Upper lobe of left lung (tissue), 6 donors: ENCODE measurements at places on chromosomes 2 and 18. TPM values are rescaled to one million over a fixed set of nuclear protein-coding genes. Genes with fewer than 3 reads are reported as not detected.
A peak's percentile ranks its signal among the peaks of the same experiment; 100 is the strongest.

DNA sequence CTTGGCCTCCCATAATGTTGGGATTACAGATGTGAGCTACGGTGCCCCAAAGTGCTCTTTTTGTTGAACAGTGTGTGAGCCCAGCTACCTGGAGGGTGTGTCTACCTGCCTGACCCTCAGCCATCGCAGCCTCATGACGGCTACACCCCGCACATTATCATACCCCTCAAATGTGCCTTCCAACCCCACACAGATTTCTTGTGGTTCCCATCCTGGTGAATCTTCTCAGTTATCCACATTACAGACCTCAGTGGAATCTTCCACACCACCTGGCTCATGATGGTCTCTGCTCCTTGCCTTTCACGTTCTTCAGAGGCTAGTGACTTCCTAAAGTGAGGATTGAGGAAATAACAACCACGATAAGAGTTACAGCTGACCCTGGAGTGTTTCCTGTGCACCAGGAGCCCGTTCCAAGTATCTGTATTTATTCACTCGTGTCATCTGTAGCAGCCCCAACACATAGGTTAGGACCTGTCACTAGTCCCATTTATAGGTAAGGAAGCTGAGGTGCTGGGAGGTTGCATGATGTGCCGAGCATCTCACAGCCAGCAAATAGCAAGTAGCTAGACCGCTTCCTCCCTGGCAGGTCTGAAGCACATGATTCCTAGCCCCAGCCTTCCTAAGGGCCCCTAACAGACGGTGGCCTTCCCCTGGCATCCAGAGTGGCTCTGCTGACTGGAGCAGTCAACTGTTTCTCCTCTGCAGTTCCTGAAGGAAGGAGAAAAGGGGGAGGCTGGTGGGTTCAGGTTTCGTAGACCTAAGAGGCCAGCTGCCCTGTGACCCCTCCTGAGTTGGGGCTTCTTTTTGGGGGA, 47.3 kb downstream of the TCF7L1 start:
- no peak for DNase-seq

DNA sequence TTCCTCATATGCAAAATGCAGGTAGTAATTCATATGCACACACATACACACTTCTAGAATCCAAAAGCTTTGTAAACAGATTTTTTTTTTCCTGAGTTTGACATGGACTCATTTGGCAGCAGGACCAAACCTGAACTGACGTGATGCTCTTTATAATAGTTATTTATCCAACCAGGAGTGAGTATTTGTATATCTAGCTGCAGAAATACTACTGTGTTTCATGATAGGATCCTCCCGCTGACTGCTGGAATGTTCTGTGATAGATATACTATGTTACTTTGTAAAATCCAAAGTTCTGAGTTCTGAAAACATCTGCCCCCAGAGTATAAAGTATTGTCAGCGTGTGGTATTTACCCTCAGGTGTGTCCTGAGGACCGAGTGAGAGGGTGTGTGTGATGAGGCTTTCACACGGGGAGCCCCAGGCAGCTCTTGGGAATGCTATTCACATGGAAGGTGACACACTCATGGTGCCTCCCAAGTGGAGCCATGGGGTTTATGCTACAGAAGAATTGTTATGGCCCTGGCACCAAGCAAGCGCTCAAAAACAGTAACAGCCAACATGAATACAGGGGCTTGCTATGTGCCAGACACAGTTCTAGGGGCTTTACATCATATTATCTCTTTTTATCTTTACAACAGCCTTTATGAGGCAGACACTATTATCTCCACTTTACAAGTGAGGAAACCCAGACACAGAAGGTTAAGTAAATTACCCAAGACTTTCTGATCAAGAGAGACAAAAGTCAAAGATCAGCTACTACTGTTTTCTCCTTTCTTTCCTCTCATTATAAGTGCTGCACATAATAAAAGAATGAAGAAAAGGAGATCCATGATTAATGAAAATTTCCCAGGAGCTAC, 16.7 kb upstream of the TXNDC2 start:
- DNase-seq, result no peak

GRCh38 chr2:133988316-133988891, 265.5 kb upstream of the MGAT5 start:
- DNase-seq, result no peak

GRCh38 chr18:74368901-74369705, 53.5 kb downstream of the C18orf63 start:
- DNase-seq, result no peak

SKOR2 gene
- total RNA-seq, result not detected

DNA sequence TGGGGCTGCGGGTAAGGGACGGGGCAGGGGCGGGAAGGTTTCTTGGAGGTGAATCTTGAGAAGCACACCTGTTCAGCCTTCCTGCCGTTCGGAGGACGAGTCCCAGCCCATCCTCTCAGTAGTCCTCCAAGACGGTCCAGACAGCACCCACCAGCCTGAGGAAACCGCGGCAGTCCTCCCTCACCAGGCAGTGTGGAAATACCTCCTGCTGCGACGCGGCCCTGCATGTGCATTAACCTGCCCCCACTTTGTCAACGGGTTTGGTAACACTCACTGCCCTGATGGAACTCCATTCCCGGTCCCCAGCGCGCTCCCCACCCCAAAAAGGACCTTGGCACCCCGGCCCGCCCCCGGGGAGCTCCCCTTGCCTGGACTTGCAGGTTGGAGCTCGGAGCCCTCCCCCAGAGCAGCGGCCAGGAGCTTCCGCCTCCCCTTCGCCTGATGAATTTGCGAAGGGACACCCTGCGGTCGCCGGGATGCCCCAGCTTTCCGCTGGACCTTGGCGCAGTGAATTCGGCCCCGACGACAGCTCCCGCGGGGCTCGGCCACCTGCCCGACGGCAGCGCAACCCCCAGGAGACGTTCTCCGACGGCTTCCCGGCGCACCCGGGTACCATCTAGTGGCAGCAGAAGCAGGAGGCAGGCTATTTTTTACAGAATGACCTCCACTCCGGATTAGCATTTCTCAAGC, 31.5 kb downstream of the ACVR1C start:
- peak; percentile 82 for DNase-seq

DNA sequence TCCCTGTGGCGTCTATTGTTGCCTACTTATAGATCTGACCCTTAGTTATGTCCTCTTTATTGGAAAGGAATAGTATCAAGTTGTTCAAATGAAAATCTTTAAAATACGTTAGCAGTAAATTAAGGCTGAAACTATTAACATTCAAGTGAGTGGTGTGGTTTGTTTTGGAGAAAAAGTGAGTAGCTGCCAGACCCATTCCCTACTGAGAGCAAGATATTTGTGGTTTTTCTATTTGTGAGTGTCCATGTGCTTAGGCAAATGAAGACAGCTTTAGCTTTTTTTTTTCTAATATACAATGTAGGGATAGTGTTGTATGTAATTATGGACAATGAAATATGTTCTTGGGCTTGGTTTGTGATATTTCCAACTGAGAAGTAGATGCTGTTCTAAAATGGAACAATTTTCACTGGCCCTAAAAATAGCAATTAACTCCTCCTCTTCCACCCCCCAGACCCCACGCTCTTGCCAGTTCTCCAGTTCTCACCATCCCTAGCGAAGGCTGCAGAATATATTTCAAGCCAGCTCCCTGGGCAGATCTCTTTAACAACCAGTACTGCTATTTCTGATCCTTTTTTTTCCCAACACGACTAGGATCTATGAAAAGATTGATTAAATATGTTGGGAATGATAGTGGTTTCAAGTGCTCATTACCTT, 83.1 kb downstream of the CCDC85A start:
- no peak for DNase-seq

AQP12A gene
- not detected for total RNA-seq

GRCh38 chr2:152620985-152621384, 96.3 kb downstream of the PRPF40A start:
- DNase-seq, result no peak

UGT1A5 gene
- total RNA-seq, result not detected

GRCh38 chr2:216210701-216211540, 101.8 kb downstream of the XRCC5 start:
- DNase-seq, result no peak

DNA sequence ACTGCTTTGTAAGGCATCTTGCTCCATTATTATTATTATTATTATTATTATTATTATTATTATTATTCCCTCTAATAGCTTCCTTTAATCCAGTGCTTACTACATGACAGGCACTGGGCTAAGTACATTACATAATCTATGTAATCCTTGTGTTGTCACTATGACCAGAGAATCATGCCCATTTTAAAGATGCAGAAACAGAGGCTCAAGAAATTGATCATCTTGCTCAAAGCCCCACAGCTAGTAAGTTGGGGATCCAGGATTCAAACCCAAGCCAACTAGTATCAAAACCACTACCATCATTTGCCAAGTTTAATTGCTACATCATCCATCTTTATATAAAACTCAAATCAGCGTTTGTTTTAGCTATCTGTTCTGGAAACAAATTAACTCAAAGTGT, 594 bp upstream of the NGEF start:
- no peak for DNase-seq

BOLL gene
- not detected for total RNA-seq

- DNase-seq, result no peak
These were observed 20.6 kb upstream of the NDUFV2 start for GRCh38 chr18:9081940-9082339.

- no peak for DNase-seq
These were observed 86.5 kb downstream of the HAUS1 start for GRCh38 chr18:46190667-46191066.

DNA sequence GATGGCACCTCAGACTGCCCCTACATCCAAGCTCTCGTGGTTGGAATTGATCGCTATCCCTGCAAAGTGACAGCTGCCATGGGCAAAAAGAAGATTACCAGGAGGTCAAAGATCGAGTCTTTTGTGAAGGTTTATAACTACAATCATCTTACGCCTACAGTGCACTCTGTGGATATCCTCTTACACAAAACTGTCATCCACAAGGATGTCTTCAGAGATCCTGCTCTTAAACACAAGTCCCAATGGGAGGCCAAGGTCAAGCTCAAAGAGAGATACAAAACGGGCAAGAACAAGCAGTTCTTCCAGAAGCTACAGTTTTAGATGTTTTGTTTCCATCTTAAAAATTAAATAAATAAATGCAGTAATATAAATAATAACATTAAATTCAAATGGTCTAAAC, 45.4 kb downstream of the INO80D start:
- DNase-seq, result no peak

GRCh38 chr2:209146682-209147320, 277.0 kb upstream of the MAP2 start:
- no peak for DNase-seq

SNORC gene
- 0.20 TPM for total RNA-seq

DNA sequence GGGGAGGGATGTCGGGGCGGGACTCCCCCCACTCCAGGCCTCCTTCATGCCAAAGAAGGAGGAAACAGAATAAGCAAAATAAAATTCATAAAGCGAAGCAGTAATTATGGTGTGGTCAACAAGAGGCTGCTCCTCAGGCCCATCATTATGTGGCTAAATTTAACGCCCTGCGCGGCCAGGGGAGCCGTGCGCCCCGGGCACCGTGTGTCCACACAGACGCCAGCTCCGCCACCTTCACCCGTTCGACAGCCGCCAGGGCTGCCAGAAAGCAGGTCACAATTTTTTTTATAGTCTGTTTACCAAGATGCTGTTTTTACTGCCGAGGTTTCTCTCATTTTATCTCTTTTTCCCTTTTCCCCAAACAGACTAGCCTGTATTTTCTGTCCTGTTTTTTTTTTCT, 31.0 kb downstream of the NHEJ1 start:
- DNase-seq, result no peak

- DNase-seq, result no peak
These were observed 289.0 kb upstream of the TFPI start for GRCh38 chr2:187842978-187843847.

NEB gene
- total RNA-seq, result 6.3 TPM

DNA sequence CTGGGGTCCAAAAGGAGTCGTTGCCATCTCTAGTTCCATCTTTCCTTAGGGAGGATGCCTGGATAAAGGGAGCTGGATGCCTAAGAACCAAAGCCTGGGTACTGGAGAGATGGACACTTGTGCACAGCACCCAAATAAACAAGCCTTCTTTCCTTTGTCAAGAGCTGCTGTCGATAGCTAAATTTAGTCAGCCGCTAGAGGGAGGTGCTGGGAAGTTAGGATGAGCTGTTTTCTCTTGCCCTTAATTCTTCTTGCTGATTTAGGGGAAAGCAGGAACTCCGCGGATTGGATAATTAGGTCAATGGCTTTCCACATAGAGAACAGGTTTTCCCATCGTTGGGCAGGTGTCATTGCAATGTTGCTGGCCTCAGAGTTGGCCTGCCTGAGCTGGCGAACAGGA, 30.9 kb upstream of the SERPINB12 start:
- DNase-seq, result no peak

DNA sequence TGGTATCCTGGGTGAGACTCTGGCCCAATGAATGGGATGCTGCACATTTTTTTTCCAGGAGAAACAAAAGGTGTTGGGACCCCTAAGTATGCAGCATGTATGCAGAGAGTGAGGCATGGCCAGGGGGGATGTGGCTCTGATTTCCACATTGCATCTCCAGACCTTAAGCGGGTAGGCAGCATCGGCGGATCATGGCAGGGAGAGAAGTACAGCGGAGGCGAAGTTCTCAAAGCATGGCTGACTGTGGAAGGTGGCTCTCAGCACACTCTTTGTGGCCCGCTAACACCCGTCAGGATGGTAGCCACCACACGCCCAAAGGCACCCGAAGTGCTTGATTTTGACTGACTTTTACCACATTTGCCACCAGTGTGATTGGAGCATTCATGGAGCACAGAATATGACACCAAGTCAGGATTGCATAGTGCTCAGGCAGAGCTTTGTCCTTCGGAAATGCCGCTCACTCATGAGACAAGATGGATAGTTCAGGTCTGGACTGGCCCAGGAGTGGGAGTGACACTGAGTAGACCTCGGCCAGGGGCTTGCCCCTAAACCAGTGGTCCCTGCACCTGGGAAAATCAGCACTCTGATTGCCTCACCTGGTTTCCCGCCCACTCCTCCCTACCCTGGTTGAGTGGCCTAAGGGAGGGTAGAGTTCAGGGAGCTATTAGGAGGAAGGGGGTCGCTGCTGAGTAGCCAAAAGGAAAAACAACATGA, 14.2 kb downstream of the INPP4A start:
- no peak for DNase-seq

GRCh38 chr2:10720306-10720705, 1.1 kb upstream of the ATP6V1C2 start:
- DNase-seq, result no peak

LIPG gene
- total RNA-seq, result 1.9 TPM

DNA sequence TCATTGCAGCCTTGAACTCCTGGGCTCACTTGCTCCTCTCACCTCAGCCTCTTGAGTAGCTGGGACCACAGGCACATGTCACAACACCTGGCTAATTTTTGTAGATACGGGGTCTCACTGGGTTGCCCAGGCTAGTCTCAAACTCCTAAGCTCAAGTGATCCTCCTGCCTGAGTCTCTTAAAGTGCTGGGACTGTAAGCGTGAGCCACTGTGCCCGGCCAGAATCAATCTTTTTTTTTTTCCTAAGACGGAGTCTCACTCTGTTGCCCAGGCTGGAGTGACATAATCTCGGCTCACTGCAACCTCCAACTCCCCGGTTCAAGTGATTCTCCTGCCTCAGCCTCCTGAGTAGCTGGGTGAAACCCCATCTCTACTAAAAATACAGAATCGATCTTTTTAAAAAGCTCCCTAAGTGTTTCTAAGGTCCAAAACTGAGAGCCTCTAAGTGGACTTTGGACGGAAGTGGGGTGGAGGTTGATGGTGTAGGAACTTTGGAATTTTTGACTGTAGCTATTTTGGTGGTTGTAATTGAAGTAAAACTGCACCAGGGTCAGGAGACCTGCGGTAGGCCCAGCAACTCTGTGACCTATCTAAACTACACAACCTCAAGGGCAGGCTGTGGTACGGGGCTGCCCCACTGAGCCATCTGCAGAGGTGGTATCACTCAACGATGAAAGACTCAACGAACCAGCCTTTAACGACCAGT, 82.9 kb downstream of the POLR1A start:
- no peak for DNase-seq

- no peak for DNase-seq
These were observed 92.3 kb downstream of the WDSUB1 start for GRCh38 chr2:159194241-159194640.

IL1A gene
- 3.0 TPM for total RNA-seq
